Left lung (tissue), 14 donors: ENCODE measurements at places on chromosomes 11 and 22.

DNA sequence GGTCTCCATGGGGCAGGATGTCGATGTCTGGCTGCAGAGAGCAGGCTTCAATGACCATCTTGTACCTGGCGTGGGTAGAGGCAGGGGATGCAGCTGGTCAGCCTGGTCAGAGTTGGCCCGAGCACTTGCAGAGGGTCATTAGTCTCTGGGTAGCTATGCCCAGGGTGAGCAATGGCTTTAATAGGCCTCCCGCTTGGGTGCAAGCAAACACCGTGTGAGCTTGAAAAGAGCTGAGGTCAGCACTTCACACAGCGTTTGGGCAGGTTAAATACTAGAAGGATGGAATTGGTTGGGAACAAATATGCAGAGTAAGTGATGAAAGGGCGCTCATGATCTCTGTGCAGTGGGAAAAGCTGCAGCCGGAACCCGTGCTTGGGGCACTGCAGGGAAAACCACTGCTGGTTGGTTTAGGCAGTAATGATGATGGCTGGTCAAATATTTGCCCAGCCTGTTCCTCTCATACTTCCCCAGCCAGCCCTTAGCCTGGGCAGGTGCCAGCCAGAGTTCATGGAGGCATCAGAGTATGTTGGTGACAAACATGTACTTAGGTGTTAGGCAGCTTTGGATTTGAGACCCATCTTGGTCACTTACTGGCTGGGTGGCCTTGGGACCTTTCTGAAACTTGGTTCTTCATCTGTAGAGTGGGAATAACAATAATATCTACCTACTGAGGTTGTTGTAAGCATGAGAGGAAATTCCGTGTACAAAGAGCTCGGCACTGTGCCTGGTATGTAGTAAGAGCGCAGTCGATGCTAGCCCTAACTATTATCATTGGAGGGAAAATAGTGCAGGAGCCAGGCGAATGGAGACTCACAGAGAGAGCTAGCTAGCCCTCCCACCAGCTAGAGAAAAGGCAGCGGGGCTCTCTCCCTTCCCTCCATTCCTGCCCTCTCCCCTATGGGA lies 25.2 kb upstream of the KCNJ11 start:
- no peak for DNase-seq

GRCh38 chr11:770642-771616 lies 6.4 kb downstream of the GATD1 start:
- no peak for DNase-seq

DNA sequence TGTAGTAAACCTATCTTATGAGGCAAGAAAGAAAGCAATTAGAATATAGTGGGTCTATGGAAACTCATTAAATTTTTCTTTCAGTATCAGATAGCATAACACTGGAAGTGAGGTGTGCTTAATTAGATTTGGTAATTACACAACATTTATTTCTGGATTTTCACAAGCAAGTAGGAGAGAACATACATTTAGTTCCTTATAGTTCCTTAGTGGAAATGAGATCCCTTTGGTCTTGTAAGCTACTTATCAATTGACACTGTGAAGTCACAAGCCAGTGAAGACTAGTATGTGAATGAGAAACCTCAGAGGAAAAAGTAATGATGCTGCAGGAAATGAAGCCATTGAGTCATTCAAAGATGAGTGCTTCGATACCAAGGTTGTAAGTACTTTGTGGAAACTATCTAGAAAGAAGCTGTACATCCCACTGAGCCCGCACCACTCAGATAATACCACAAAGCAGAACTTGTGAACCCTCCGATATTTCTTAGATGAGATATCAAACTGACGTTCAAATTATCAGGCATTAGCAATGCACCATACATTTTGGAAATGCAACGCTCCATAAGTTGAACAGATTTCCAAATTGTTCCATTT lies 53.5 kb downstream of the ENTHD1 start:
- DNase-seq = no peak

GRCh38 chr22:23609983-23610781 lies 21.9 kb downstream of the DRICH1 start:
- no peak for DNase-seq

- peak; percentile 65 for DNase-seq
Measured at GRCh38 chr11:109960831-109961230, 132.4 kb upstream of the ZC3H12C start.

DNA sequence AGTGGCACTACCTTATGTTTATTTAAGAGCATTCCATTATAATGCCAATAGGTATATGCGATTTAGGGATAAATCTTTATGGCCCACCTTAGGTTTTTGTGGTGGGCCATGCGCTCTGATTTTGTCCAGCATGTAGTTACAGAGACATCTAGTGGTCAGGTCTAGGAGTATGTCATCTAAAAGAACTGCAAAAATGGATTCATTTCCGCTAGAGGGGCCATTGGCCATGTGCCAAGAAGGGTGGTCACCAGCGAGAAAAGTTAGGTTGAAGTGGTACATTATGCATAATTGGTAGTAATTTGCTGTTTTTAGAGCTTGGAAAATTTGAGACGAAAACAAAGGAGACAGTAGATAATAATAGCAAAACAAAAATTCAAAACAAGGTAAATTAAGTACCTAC lies 27.7 kb downstream of the LRRC4C start:
- DNase-seq = no peak

- DNase-seq = no peak
Measured at GRCh38 chr11:65917434-65918210, 1.2 kb downstream of the C11orf68 start.

- DNase-seq = peak; percentile 12
Measured at GRCh38 chr22:46148816-46149511, 1.4 kb upstream of the PPARA start.

GRCh38 chr22:40044870-40045834 lies 50.4 kb downstream of the FAM83F start:
- peak; percentile 61 for DNase-seq

DNA sequence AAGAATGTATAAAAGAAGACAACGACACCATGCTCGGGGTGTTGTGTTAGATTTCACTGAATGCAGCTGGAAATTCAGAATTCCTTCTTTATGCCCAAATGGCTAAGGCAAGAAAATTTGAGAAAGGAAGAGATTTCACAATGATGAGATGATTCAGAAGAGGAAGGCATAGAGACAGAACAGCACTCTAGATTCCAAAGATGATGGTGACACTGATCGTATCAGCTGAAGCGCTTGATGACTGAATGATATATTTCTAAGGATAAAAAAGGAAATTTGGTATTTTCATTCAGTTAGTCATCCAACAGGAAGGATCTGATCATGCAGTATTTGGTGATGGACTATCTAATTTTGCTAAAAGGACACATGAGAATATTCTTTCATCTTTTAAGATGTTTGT lies 189.2 kb downstream of the EFCAB6 start:
- DNase-seq = no peak
